ENCODE measurements at places on chromosomes 1 and 21.
A peak's percentile ranks its signal among the peaks of the same experiment; 100 is the strongest.

- no peak for DNase-seq
These were observed 102.5 kb upstream of the RGS4 start for GRCh38 chr1:162966613-162967012.

GRCh38 chr21:42855937-42856335 lies 23.4 kb downstream of the WDR4 start:
- DNase-seq: no peak

- DNase-seq: no peak
These were observed 113.8 kb downstream of the RRAGC start for GRCh38 chr1:38745476-38746401.

GRCh38 chr1:19844731-19845495 lies 29.8 kb upstream of the RNF186 start:
- DNase-seq: no peak

DNA sequence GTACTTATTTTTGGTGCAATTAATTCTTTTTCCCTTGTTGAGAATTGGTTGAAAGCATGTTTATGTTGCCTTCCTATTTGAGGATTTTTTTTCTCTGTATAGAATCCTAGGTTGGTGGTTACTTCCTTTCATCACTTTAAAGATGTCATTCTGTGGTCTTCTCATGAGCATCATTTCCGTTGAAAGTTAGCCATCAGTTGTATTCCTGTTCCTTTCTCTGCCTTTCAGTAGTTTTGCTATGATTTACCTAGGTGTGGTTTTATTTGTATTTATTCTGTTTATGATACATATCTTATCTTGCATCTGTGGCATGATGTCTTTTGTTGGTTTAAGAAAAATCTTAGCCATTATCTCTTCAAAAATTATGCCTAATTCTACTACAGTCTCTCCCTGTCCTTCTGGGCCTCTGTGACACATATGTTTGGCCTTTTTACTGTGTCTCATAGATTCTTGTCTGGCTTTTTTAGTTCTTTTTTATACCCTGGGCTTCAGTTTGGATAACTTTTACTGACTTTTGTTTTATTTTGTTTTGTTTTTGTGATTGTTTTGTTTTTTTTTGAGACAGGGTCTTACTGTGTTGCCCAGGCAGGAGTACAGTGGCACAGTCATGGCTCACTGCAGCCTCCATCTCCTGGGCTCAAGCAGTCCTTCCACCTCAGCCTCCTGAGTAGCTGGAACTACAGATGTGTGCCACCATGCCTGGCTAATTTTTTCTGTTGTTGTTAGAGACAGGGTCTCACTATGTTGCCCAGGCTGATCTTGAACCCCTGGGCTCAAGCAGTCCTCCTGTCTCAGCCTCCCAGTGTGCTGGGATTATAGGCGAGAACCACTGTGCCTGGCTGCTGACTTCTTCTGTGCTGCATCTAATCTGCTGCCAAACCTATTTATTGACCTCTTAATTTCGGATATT lies 24.1 kb downstream of the PTGFRN start:
- no peak for DNase-seq

DNA sequence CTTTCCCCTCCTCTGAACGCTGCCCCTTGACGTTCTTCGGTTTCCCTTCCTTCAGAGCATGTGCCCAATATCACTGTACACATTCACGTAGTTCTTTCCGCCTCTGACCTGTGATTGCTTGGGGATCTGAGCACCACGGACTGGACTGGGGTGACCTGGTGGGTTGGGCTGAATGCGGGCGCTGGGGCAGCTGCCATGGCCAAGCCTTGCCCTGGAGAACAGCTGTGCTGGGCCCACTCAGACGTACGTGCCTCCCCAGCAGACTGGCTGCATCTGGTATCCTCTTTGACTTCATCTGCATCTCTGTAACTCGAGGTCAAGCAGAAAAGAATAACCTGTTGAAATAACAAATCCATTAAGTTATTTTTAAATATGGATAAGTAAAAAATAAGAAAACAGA lies 35.1 kb upstream of the DISC1 start:
- DNase-seq: no peak

GRCh38 chr1:224623743-224624333 lies 7.7 kb downstream of the CNIH3 start:
- DNase-seq: peak; percentile 55

- DNase-seq: no peak
These were observed 164.4 kb upstream of the DPT start for GRCh38 chr1:168893359-168893801.

DNA sequence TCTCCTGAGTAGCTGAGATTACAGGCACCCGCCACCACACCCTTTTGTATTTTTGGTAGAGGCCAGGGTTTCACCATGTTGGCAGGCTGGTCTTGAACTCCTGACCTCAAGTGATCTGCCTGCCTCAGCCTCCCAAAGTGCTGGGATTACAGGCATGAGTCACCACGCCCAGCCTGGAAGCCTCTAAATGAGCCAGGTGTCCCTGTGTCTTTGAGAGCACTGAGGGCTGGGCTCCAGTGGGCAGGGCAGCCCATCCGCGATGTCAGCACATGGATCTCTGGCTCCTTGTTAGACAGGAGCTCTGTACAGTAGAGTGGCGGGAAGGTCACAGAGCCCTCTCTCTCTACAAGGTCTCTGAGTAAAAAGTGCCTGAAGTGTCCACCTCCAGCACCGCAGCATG lies 124.3 kb downstream of the PGBD5 start:
- DNase-seq: no peak

GRCh38 chr1:46437723-46438122 lies 43.6 kb downstream of the FAAH start:
- no peak for DNase-seq

GRCh38 chr1:147784941-147785340 lies 24.5 kb upstream of the GJA5 start:
- no peak for DNase-seq

- DNase-seq: no peak
These were observed 144.6 kb downstream of the MAGI3 start for GRCh38 chr1:113534875-113535274.

DNA sequence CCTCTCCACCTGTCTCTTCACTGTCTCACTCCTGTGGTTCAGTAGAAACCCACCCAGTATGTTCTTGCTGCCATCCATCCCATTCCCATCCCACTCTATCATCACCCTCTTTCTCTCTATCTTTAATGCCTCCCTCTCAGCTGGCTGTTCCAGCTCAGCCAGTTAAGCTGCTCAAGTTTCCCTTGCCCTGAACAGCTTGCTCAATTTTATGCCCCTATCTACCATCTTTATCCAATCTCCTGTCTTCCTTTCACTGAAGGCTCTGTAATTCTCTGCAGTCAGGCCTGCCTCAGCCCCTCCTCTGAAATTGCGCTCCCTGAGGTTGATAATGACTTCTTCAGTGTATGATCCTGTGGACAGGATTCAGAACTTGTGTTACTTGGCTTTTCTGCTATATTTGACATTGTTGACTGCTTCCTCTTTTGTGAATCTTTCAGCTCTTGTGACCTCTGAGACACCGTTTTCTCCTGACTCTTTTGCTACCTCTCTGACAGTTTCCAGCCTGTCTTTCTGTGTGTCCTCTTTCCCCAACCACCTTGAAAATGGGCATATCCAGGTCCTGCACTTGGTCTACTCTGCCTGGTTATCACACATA lies 13.9 kb upstream of the BCAR3 start:
- no peak for DNase-seq

DNA sequence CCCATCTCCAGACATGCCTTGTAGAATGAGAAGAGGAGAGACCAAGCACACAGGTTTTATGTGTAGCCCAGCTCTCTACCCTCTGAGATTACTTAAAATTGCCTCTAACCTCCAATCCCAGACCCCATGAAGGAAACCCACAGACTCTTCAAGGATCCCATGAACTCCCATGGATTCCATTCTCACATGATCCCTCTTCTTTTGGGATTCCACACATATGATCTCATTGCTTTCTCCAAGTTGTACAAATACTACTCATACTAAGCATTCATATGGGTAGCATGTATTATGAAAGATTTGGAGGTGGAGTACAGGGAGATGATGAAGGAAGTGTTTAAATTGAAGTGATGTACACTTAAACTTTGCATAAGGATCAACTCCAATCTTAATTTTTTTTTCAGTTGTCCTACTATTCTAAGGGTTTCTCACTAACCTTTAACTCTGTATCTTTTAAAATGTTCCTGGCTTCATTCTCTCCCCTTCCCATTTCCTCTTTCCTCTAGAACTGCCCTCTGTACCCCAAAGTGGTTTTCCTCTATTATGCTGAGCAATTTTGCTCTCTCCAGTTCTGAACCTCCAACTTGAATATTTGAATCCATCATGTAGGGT lies 41.6 kb downstream of the MFSD2A start:
- DNase-seq: no peak

- DNase-seq: no peak
These were observed 49.9 kb downstream of the XCL1 start for GRCh38 chr1:168626326-168626725.

GRCh38 chr1:145997718-145998023 lies 1.3 kb upstream of the TXNIP start:
- no peak for DNase-seq

GRCh38 chr1:119896303-119896702 lies at the start of gene ADAM30:
TSS of gene ADAM30 (minus strand) at chr1:119896515. CDS start at chr1:119896336, 179 bp downstream.
- DNase-seq: no peak

DNA sequence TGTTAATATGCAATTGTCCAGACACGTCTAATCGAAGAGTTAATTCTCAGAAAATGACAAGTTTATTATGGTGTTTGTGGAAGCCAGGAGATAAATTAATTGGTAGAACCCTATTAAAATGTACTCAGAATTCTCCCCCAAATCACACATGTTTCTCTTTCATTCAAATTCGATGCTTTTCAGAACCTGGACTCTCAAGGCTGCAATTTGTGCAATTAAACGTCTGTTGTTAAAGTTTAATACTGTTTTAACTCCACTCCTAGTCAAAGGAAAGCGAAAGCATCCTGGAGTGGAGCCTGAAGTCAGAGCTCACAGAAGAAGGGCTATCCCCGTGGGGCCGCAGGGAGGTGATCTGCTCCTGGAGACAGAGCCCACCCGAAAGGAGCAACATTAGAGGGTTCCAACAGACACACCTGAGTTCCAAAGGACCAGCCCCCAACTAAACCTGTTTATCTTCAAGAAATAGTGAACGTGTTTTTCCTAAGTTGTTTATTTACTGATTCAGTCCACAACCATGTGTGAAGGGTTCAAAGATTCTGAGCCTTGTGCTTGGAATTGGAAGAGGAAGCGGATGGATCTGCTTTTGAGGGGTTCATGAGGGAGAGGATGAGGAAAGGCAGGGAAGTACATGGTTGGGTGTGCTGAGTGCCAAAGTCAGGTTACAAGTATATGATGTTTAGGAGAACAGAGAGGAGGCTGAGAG lies 68.0 kb upstream of the AKT3 start:
- no peak for DNase-seq

DNA sequence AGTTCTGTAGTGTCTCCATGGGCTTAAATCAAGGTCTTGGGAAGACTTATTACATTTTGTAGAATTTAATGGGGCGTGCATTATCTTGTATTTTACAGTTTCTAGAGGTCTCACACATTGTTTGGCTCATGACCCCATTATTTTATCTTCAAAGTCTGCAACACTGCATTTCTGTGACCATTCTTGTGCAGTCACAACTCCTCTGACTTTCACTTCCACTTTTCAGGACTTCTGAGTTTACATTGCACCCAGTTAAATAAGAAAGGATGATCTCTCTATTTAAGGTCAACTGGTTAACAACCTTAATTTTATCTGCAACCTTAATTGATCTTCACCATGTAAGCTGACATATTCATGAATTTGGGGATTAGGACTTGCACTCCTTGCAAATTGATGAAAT lies 1186.6 kb downstream of the MRPL39 start:
- no peak for DNase-seq

- no peak for DNase-seq
These were observed 161.7 kb downstream of the FASLG start for GRCh38 chr1:172820475-172821158.

GRCh38 chr1:119542492-119542946 lies 35.5 kb downstream of the HSD3B1 start:
- DNase-seq: no peak

DNA sequence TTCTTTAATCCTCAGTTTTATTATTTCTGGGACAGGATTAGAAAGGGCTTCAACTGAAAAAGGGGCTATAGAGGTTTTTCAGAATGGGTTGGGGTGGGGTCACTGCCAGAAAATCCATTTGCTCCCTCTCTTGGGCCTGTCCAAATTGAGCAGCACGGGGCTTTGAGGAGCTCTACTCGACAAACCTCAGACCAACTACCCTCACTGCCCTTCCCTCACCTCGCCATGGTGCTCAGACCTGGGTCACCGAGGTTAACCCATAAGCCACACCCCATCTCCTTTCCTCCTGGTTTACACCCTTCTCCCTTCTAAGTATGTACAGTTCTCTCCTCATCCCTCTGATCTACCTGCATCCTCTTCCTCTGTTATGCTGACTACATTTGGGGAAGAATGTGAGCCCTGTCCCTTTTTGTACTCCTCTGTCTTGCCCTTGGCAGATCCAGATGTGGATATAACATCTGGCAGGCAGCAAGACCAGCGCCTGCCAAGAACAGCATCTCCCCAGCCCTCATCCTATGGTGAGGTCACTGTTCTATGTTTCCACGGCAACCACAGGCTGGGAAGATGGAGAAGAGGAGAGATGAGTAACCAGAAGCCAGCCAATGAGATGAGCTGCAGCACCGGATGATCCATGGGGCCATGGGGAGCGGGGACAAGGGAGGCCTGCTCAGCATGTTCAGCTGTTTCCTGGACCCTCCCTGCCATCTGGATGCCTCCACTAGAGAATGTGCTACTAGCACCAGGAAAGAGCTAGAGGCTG lies 3.7 kb upstream of the FABP3 start:
- no peak for DNase-seq

GRCh38 chr1:79198832-79199231 lies 192.3 kb upstream of the ADGRL4 start:
- no peak for DNase-seq

GRCh38 chr21:29182691-29183092 lies 52.2 kb downstream of the MAP3K7CL start:
- no peak for DNase-seq

GRCh38 chr1:110098222-110099026 lies 13.8 kb upstream of the UBL4B start:
- DNase-seq: no peak

DNA sequence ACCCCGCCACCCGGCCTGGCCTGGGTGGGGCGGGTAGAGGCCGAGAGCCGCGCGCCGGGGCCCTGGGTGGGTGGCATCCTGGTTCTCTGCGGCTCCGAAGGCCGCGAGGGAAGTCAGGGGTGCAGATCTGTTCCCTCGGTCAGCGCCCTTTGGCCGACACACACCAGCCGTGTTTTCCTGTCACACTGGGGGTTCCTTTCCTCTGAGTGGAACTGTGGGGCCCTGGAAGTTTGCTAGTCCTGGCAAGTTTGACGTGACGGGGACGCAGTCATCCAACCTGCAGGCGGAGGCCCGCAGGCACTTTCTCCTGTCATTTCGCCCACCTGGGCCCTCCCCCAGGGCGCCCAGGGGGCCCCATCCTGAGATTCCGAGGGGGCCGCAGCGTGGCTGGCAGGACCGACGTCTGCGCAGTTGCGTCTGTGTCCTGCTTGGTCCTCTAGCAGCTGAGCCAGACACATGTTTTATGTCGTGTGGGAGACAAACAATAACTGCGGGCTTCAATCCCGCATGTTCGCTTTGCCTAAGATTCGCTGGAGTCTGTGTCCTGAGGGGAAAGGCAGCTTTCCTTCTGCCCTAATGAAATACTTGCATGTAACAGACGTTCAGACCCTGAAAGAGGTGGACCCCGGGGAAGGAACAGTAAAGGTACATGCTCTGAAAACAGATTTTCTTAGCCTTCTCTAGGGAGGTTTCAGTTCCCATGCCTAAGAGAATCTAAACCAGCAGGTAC lies 1.5 kb downstream of the FAM163A start:
- DNase-seq: no peak

Data from stimulated activated CD4-positive, alpha-beta T cell treated with anti-CD3 and anti-CD28 coated beads, Interleukin-15, amount 100 ng/mL, for 48 hours (primary cell).